Nephron progenitor cell (in vitro differentiated cells): ENCODE measurements at places on chromosomes 16 and 17.
A peak's percentile ranks its signal among the peaks of the same experiment; 100 is the strongest.

DNA sequence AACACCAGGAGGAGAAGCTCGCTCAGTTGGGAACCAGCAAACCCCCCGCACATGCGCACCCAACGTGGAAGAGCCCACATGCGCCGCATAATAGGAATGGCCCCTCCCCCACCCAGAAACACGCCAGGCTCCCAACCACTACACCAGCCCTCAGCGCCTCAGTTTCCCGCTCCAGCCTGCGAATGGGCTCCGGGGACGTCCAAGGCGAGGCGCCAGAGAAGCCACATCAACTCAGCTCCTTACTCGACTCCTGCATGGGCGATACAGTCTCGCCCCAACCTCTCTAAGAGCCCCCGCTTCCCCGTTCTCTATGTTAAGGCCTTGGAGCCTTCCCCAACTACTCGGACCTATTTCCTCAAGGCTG lies 504 bp downstream of the SRSF1 start:
- DNase-seq = peak; percentile 65

DNA sequence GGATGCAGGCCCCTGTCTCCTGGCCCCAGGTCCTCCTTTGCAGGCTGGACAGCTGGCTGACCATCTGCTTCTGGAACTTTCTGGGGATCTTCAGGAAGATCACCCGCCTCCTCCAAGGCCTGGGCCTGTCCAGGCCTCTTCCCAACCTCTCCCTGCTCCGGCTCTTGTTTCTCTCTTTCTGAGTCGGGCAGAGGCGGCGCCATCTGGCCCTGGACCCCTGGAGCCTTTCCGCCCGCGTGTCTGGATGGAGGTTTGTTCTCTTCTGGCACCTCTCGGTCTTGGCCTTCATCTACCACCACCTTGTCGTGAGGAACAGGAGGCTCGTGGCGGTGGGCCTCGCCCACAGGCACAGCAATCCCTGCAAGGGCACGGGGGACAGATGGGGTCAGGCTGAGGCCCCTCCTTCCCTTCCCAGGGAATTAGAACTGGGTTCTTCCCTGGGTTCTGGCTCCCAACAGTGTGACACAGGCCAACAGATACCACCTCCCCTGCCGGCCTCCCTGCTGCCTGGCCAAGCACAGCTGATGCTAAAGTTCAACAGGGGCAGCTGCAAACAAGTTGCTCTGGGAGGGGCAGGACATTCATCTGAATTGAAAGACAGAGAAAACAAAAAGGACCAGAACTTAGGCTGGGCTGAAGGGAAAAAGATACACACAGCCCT lies 13.3 kb downstream of the NDUFAF8 start:
- DNase-seq = no peak

DNA sequence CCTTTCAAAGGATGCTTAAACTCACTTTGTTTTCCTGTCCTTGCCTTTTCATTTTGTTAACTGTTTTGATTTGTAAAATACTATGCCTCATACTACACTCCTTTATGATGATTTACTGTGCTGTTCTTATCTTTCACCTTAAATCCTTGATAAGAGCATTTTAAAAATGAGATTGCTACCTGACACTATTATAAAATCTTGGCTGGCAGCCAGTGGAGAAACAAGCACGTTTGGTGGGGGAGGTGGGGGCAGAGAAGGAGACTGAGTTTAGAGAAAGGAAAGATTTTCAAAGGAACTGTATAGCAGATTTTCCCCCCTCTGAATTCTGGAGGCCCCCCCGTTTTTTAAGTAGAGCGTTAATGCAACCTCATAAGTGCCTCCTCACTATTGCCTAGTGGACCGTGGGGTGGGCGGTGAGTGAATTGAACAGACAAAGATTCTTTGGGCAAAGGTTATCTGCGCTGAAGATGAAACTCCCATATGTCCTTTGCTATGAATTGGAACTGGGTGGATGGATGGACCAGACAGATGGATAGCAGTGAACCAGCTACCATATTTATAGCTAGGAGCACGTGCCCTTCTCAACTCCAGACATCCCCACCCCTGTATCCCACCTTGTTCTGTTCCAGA lies 200.2 kb downstream of the CCDC182 start:
- no peak for DNase-seq

- DNase-seq = peak; percentile 67
Observed at GRCh38 chr16:19898924-19899604, 14.4 kb upstream of the GPRC5B start.

- no peak for DNase-seq
Observed at GRCh38 chr17:2602597-2603017, 9.2 kb downstream of the PAFAH1B1 start.

DNA sequence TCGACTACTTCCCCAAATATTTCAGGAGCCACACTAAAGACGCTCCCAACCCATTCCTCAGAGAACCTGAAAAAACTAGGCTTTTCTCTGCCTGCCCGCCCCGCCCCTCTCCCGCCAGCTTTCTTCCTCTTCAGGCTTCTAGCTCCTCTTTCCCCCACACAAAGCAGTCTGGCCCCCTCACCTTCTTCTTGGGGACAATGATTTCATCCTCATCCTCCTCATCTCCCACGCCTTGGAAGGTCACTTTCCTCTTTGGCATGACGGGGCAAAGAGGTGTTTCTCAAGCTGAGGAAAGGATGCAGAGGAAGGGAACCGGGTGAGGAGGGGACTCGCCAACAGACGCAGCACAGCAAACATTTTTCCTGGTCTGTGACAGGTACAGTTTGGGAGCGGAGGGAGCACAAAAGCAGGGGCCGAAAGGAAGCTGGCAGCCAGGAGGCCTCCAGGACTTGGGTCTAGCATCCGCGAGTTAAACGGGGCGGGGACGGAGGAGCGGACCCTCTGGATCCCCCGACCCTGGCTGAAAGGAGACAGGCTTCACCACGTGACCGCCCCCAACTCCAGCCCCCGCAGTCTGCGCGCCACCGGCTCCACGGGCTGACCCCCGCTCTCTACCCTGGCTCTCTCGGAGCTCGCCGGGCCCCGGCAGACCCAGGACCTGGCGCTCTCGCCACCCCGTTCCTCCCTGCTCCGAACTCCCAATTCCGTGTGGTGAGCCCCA lies 525 bp downstream of the CD2BP2 start:
- DNase-seq = peak; percentile 71

GRCh38 chr17:45096141-45096540 lies 35.0 kb downstream of the NMT1 start:
- DNase-seq = no peak

DNA sequence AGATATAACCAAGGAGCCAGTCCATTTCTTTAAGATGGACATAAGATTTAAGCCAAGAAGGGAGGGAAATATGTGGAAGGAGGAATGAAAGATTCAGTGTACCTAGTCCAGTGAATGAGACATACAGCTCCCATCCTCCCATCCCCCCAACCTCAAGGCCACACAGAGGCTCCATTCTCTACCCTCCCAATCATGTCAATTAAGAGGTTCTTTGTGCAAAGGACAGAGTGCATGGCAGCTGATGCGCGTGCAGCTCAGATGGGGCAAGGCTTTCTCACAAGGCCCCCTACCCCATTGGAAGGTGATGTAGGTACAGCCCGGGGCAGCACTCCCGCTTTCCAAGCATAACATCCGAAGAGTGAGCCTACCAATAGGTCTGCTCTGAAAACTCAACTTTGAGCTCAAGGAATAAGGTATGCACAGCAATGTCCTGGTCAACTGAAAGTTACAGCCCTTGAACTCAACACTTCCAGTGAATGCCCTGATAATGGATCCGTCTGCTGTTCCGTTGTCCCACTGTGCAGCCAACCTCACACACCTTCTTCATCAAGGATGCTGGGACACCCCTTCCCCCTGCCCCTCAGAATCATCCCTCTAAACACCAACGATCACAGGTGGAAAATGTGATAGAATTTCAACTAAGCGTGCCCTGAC lies 458.1 kb downstream of the SOX9 start:
- no peak for DNase-seq

DNA sequence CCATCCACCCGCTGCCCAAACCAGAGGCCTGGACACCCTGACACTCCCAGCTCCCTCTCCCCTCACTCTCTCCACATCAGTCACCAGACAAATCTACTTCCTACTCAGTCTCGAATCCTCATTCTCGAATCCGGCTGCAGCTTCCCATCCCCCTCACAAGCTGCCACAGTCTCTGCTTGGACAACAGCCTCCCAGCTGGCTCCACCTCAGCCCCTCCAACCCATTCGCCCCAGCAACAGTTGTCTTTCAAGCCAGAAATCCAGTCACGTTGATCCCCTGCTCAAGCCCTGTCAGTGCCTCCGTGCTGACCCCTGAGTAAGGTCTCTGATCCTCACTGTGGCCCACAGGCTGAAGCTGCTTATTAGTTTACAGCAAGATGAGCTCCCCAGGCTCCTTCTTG lies 44.2 kb upstream of the MTSS2 start:
- DNase-seq = no peak

- DNase-seq = no peak
Observed at GRCh38 chr17:79223953-79224352, 149.3 kb downstream of the ENGASE start.

DNA sequence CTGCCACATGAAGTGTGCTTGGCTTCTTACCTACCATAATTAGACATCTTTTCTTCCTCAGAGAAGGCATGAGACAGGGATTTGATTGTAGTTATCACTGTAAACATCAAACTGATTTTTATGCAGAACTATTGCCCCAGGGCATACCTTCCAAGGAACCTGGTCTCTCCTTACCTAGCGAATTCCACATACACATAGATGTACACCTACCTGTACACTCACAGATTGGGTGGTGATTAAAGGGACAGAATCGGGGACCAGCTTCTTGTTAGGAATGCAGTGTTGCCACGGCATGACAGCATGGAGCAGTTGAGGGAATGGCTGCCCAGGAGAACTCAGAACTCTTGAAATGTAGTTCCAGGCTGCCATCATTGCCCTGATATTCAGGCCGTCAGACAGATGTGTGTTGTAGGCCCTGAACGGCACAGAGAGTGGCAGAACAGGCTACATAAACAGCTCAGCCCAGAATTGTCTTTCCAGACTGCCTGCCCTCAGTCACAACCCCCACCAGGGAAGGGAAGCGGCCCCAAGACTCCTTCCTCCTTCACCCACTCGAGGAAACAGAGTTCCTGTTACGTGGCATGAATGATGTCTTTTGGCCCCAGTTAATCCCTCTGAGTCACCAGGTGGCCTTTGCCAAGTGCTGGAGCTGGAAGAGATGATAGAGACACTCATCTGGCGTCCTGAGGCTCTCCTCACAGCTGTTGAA lies 17.8 kb upstream of the NAGLU start:
- no peak for DNase-seq

DNA sequence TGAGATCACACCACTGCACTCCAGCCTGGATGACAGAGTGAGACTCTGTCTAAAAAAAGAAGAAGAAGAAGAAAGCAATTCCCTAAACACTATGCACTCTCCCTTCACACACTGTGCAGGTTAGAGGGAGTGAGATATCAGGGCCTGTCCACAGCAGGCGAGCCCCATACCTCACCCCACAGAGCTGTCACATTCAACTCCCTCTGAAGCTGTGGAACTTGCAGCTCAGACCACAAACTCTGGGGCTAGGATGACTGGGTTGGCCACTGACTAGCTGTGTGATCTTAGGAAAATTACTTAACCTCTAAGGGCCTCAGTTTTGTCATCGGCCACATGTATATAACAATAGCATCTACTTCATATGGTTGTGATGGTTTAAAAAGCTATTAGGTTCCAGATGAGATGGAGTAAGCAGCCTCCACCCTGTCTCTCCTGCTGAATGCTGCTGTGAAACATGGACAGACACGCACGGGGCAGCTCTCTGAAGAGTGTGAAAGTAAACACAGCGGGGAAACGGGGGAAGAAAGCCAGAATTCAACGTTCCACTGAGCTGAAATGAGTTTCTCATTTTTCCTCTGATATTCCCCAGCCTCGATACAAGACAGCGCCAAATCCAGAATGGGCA lies 13.6 kb upstream of the PYY start:
- DNase-seq = no peak

GRCh38 chr17:9821921-9822320 lies at the start of gene GSG1L2:
GSG1L2 (minus strand) TSS chr17:9822079; CDS start chr17:9822071, 8 bp downstream.
- no peak for DNase-seq

GRCh38 chr17:47413872-47414271 lies 90.1 kb downstream of the EFCAB13 start:
- DNase-seq = no peak

DNA sequence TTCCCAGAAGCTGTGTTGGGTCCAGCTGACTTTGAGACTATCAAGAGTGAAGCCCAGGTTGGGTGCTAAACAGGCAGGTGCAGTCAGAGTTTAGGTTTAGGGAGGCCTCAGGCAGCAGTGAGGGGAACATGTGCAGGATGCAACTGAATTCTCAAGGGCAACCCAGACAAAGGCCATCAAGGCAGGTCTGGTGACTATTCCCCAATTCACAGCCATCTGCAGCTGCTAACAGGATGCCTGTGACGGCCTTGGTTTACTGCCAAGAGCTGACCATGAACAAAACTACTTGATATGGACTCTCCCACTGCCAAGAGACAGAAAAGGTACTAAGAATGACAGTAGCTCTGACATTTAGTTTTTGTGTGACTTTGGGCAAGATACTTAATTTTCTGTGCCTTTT lies 45.2 kb upstream of the BCAR1 start:
- DNase-seq = no peak

- no peak for DNase-seq
Observed at GRCh38 chr16:54318941-54319340, 32.4 kb upstream of the IRX3 start.

DNA sequence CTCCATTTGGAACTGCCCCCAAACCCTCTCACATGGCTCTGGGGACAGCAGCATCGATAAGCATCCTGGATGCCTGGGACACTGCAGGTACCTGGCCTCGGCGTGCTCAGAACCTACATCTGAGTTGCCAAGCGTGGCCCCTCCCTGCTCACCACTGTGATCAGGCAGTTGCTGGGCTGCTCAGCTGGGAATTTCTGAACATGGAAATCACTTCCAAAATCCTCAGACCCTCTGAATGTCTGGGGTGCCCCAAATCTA lies 6.3 kb downstream of the CDH5 start:
- no peak for DNase-seq

DNA sequence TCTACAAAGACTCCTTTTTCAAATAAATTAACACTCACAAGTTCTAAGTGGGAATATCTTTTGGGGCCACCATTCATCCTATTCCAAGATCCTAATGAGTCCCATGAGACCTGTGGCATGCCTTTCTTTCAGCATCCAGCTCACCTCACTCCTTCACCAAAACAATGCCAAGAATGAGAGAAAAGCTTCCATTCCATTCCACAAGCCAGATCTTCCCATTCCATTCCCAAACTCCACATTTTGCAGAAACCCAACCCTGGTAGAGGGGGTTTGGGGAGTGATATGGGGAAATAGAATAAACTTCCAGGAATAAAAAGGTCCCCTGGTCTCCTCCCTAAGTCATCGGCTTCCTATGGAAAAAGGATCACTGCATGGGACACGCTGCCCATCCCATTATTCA lies 392.2 kb downstream of the NPIPA8 start:
- no peak for DNase-seq

DNA sequence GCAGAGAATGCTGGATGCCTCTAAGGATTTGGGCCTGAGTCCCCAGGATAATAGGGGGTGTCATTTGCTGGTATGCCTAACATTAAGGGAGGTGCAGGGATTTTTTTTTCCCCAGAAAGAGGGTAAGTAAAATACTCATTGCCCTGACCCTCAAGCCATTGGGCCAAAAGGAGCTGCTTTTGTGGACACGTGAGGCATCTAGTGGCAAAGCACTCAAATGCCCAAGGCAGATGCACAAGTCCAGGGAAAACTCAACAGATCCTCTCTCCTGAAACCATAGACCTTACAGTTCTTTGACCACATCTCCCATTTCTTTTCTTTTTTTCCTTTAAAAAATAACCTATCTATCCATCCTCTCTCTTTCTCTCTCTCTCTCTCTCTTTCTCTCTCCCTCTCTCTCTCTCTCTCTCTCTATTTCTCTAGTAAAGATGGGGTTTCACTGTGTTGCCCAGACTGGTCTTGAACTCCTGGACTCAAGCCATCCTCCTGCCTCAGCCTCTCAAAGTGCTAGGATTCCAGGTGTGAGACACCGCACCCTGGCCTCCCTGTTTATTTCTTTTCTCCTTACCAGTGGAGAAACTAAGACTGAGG lies 11.8 kb downstream of the IRX5 start:
- no peak for DNase-seq
